T-helper 2 cell (primary cell): ENCODE measurements at places on chromosomes 16 and 17.

- peak; percentile 97 for DNase-seq
These were observed 4.7 kb downstream of the ITGAE start for GRCh38 chr17:3796110-3796821.

- no peak for DNase-seq
These were observed 51.7 kb downstream of the CCDC42 start for GRCh38 chr17:8692916-8693315.

- peak; percentile 23 for DNase-seq
These were observed 74.8 kb upstream of the SMURF2 start for GRCh38 chr17:64736804-64737492.

- DNase-seq, result peak; percentile 92
These were observed 757 bp downstream of the ORMDL3 start for GRCh38 chr17:39926588-39927100.

- no peak for DNase-seq
These were observed 201.8 kb downstream of the SLC39A11 start for GRCh38 chr17:72890711-72891110.

DNA sequence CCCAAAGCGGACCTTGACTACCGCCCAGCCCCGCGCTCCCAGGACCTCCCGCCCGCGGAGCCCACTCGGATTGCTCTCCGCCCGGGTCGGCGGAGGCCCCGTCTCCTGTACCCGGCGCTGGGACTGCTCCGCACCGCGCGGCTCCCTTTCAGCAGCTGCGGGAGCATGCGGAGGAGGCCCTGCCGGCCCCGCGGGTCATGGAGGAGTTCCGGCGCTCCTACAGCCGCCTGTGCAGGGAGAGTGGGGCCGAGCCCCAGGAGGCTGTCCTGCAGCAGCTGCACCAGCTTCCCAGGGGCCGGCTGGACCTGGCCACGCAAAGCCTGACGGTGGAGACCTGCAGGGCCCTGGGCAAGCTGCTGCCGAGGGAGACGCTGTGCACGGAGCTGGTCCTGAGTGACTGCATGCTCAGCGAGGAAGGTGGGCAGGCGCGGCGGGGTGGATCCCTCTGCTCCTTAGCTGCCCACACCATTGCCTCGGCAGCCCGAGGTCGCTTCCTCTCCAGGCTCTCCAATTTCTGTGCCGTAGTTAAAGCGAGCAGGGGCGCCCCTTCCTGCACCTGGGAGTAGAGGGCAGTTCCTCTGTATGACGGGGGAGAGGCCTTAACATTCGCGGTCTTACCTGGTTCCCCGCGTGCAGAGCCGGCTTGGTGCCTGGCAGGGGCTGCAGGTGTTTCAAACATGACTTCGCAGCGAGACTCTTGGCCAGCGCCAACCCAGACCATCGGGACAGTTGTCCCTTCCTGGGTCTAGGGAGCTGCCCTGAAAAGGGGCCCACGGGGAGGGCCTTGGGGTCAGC, 539 bp downstream of the LRRC45 start:
- no peak for DNase-seq

GRCh38 chr16:29192329-29193247, 207.7 kb downstream of the LAT start:
- no peak for DNase-seq

- DNase-seq, result no peak
These were observed 10.9 kb upstream of the GINS2 start for GRCh38 chr16:85699628-85700027.

DNA sequence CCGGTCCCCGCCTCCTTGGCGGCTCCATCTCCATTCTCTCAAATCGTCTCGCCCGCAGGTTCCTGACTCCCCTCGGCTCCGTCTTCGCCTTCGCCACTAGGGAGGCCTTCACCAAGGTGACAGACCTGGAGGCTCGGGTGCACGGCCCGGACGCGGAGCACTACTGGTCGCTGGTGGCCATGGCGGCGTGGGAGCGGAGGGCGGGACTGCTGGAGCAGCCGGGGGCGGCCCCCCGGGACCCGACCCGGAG, 862 bp downstream of the GLTPD2 start:
- DNase-seq, result no peak

GRCh38 chr16:66088681-66089080, 277.8 kb upstream of the CDH5 start:
- no peak for DNase-seq

DNA sequence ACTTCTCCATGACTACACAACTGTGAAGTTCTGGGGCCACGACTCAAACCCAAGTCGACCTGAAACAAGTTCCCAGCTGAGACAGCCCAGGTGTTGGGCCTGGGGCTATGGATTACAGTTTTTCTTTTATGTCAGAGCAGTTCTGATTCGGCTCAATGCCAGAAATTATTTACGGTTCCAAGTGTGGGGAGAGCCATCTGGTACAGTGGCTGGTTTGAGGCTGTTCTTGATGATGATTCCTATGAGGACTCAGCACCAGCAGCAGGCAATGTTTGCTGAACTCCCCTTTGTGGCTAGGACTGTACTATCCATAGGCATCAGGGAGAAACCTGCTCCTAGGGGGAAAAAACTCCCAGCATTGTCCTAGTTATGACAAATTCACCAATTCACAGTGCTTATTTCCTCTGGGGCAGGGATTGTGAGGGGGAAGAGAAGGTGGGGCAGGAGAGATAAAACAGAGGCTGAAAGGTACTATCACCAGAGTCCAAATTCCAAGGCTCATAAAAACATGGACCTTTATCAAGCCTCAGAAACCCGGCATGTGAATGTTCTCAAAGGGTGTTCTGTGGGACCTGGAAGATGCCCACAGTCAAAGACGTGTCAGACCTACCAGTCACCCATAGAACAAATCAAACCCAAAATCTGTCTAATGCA, 18.2 kb upstream of the CMTM4 start:
- DNase-seq, result no peak

DNA sequence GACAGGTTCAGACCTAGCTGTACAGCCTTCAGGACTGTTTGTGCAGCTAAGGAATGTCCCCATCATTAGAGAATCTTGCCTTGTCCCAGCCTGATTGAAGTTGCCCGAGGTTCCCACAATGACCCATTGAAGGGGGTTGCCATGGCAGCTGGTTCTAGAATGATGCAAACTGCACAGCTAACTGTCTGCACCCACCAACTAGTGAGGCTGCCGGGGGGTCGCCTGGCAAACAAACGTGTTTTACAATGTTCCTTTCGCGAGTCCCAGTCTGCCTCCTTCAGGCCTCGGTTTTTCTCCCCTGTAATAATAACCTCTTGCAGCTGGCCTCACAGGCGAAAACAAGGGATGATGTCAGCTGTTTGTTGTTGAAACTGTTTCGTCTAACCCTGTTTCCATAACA, 5.5 kb downstream of the C16orf96 start:
- DNase-seq, result no peak

GRCh38 chr16:14490235-14490634, 139.8 kb downstream of the PARN start:
- DNase-seq, result no peak

DNA sequence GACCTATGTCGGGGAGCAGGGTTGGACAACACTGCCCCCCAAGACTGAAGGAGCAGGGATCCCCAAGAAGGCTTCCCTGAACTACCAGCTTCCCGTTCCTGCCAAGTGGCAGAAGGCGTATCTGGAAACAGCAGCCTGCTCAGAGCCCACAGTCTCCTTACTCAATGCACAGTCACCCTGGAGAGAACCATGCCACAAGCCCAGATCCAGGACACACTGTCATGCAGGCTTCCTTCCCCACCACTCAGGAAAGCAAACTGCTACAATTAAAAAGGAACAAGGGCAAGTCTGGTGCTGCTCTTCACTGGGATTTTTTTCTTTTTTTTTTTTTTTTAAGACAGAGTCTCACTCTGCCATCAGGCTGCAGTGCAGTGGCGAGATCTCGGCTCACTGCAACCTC, 8.2 kb downstream of the WDR45B start:
- no peak for DNase-seq

GRCh38 chr16:59385491-59385890, 651.4 kb upstream of the GOT2 start:
- DNase-seq, result no peak

DNA sequence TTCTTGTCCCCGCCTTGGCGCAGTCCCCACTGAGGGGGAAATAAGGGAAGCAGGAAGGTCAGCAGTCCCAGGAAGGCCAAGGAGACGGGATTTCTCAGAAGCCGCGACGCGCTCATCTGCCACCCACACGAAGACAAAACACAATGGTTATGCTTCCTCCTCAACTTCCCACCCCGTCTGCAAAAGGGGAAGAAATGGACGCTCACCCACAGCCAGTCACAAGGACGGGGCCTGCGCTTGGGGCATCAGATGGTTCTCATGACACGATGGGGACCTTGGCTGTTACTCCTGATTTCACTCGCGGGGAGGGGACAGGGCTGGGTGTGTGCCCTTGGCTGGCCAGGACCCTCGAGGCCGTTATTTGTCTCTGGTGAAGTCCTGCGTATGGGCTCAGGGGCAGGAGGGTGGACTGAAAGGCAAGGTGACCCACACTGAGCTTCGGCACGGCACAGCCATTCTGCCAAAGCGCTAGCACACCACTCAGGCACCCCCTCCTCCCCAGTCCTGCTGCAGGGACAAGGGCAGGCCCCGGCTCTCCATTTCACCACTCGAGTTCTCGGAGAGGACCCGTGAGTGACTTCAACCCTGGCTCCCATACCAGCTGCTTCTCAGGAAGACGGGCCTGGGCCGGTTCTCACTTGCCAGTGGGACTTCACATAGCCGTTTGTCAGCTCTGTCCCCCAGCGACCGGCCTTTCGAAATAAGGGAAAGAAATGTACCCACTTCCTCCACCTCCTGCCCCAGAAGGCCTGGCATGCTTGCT, 84.5 kb downstream of the ABR start:
- no peak for DNase-seq

GRCh38 chr16:2964475-2965336, 631 bp downstream of the KREMEN2 start:
- peak; percentile 66 for DNase-seq

- no peak for DNase-seq
These were observed 7.3 kb downstream of the HS3ST4 start for GRCh38 chr16:25699069-25699468.

DNA sequence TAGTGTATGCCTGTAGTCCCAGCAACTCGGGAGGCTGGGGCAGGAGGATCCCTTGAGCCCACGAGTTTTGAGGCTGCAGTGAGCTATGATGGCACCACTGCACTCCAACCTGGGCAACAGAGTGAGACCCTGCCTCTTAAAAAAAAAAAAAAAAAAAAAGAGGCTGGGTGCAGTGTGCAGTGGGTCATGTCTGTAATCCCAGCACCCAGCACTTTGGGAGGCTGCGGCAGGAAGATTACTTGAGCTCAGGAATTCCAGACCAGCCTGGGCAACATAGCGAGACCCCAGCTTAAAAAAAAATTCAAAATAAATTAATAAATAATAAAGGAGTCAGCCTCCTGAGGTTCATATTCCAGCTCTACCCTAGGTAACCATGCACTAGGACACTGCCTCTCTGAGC, 9.6 kb upstream of the CNOT1 start:
- no peak for DNase-seq

- no peak for DNase-seq
These were observed 165.3 kb downstream of the PARN start for GRCh38 chr16:14464796-14465195.

- DNase-seq, result no peak
These were observed 12.2 kb downstream of the AANAT start for GRCh38 chr17:76479515-76480060.

- no peak for DNase-seq
These were observed 25.5 kb downstream of the CACNG4 start for GRCh38 chr17:66990047-66990446.

- no peak for DNase-seq
These were observed 59.0 kb downstream of the CRISPLD2 start for GRCh38 chr16:84878770-84879169.

DNA sequence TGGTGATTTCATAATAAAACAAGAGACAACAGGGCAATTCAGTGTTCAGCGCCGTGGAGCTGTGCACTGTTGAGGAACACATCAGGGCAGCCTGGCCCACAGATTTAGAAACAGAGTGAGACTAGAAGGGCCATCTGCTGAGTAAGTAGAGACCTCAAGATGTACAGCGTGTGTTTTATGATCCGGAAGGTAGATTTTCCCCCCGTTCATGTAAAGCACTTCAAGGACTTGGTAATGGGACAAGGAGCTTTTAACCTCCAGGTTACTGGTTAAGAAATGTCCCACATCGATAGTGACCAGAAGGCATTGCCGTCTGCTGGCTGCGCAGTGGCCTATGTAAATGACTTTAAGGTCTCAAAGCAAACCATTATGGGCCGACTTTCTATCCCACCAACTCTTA, 1057.7 kb upstream of the EEF2KMT start:
- DNase-seq, result no peak

- no peak for DNase-seq
These were observed 42.8 kb downstream of the COG7 start for GRCh38 chr16:23410176-23410575.

GRCh38 chr16:57544124-57544653, 1.7 kb downstream of the ADGRG5 start:
- DNase-seq, result no peak

DNA sequence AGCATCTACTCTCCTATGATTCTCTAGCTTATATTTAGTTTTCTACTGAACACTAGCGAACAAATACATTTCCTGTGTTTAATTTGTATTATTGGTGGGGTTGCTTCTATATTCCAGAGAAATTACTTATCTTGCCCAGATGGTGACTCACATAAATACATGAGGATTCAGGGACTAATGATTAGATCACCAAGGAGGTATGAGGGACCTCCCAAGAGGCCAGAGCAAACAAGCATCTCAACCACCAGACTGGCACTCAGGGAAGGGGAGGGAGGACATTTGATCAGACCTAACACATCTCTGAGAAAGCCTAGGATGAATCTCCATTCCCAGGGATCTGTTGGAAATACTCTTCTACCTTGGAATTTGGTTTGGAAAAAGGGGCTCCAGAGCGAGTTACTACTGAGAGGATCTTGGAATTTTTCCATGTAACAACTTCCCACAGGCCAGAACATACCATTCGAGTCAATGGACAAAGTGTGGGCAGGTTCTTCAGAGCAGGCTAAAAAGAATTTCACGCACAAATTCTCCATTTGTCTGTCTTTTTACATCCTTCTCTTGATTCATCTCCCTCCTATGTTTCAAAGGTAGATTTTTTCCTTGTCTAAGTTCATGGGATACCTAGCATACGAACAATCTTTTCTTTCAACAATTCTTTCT, 262.6 kb upstream of the MYOCD start:
- DNase-seq, result no peak

DNA sequence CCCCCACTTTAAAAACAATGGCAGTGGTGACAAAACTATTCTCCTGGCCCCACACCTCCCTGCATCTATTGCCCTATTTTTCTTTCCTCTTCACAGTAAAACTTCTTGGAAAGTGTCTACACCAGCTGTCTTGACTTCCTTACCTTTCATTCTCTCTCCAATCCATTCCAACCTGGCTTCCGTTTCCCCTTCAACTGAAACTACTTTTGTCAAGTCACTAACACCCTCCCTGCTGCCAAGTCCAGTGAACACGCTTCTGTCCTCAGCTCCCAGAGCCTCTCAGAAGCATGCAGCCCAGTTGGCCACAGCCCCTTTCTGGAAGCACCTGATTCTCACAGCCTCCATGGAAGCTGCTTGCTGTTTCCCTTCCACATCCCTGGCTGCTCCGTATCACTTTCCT, 4.0 kb upstream of the SCN4A start:
- DNase-seq, result no peak

- no peak for DNase-seq
These were observed 718 bp downstream of the SAT2 start for GRCh38 chr17:7626956-7627249.

DNA sequence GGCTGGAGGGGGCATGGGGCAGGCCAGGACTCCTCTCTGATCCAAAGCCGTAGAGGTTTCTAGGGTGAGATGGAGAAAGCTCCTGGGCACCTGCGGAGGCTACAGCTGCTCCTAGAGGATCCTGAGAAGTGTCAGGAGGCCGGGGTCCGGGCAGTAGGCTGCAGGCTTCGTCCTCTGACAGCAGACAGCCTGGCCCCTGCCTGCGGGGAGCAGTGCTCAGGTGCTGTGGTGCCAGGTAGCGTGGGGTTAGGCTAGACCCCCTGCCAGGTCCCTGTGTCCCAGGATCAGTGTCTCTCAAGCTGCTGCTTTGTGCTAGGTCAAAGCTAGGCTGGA, 1.5 kb upstream of the MRPS34 start:
- no peak for DNase-seq
